H1 (cell line): ENCODE measurements at places on chromosomes 1 and 21. TPM values are rescaled to one million over a fixed set of nuclear protein-coding genes. Genes with fewer than 3 reads are reported as not detected.

Gene MYBPH
- total RNA-seq = not detected in 2 replicates

Gene AMY1C
- not detected in 2 replicates for total RNA-seq

Gene PAPPA2
- 0.19 and 0.88 TPM in 2 replicates for total RNA-seq

Gene NTNG1
- total RNA-seq = 3.4 and 4.1 TPM in 2 replicates

Gene ZMYND12
- total RNA-seq = not detected in 2 replicates

Gene LEMD1
- 9.7 and 10.5 TPM in 2 replicates for total RNA-seq

DNA sequence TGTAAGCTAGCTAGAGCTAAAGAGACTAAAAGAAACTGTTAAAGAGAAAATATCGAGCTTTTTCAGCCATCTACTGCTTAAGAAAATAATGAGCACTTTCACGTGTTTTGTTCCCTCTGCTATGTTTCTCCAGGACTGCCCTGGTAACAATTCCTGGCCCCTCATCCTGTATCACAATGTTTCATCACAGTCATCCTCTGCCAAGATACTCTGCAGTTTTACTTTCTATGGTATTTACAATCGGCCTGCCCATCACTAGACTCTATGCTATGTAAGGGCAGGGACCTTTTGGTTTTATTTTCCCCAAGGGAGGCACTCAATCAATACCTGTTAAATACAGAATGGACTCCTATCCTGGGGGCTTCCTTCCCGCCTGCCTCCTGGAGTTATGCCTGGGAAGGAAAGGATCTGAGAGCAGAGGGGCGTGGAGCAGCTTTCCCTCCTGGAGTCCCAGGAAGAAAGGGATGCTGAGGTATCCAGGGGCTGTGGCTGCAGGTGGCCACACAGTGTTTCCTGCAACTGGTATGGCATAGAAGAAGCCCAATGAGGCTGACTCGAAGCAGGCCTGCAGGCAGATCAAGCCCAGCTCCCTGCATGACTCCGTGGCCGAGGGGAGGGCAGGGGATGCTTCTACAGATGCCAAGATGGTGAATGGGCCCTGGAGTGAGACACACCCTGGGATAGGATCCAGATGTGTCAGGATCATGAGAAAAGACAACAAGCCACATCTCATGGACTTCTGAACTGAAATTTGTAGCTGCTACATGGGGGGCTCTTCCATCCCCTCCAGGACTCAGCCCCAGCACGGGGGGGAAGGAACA, 52.9 kb downstream of the MATN1 start:
- no peak for DNase-seq

DNA sequence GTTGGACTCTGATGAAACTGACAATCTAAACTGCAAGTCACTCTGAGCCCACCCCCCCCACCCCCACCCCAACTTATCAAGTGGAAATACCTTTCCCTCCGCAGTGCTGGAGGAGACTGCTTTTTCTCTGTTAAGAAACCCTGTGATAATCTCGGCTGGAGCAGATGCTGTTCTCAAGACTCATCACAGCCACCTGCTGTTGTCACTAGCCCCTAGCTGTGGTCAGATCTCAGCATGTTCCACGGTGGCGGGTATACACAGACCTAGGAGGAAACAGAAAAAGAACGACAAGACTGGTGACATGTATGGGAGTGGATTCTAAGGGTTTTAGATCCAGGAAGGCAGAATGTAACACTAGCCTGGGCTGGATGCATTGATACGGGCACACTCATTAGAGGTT, 2.3 kb downstream of the ACTL8 start:
- DNase-seq = no peak

- no peak for DNase-seq
These were observed 25.0 kb upstream of the EPHB2 start for GRCh38 chr1:22685591-22686059.

- DNase-seq = no peak
These were observed 73.8 kb upstream of the ATP1A1 start for GRCh38 chr1:116299248-116299647.

- DNase-seq = no peak
These were observed 251.5 kb downstream of the GRIK3 start for GRCh38 chr1:36782785-36783184.

DNA sequence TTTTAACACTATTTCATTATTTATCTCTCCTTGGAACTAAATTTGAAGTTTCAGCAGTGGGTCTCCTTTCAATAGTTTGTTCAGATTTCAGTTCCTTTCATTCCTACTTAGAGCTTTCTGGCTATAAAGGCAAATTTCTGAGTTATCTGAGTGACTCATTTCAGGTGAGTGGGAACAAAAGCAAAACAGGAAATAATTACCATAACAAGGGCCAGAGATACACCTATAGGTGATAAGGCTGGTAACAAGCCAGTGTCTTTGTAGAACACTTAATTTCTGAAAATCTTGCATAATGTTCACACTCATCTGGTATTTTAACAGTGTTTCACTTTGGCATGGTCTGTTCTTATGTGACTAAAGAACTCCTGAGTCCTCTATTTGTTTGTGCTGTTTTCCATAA, 64.5 kb upstream of the PRRC2C start:
- no peak for DNase-seq

GRCh38 chr1:200415789-200416593, 6.2 kb upstream of the ZNF281 start:
- no peak for DNase-seq

GRCh38 chr1:14539953-14540563, 58.4 kb upstream of the KAZN start:
- DNase-seq = no peak

GRCh38 chr1:176198413-176198812, 8.7 kb downstream of the COP1 start:
- no peak for DNase-seq

- DNase-seq = no peak
These were observed 4.2 kb downstream of the PLA2G2F start for GRCh38 chr1:20143318-20143717.

- no peak for DNase-seq
These were observed 511.9 kb upstream of the ZRANB2 start for GRCh38 chr1:71592646-71593274.

GRCh38 chr1:51623025-51623424, 6.1 kb downstream of the OSBPL9 start:
- no peak for DNase-seq

GRCh38 chr1:110916669-110917306, 43.8 kb downstream of the CD53 start:
- no peak for DNase-seq

DNA sequence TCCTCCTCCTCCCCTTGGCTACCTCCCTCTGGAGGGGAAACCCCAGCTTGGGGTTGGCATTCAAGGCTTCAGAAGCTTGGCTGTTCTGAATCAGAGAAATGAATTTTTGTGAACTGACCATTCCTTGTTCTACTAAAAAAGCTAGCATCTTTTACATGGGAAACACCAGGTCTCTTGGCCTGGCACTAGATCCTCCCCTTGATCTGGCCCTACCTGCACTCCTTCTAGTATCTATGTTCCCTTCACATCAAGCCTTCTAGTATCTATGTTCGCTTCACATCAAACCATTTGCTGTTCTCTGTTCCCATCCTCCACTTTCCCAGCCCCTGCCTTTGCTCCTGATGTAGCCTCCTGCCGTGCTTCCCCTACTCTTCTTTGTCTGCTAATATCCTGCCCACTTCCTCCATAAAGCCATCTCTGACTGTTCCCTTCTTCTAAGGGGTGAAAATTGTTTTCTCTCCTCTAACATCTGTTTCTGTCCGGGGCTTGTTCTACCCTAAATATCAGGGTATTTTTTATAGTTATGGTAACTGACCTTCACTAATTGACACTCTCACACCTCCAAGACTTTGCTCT, 25.8 kb downstream of the FAM151A start:
- DNase-seq = no peak

- DNase-seq = no peak
These were observed 131.2 kb upstream of the UBE2U start for GRCh38 chr1:64072089-64072793.

GRCh38 chr1:198161718-198162090, 4.9 kb downstream of the NEK7 start:
- DNase-seq = no peak

DNA sequence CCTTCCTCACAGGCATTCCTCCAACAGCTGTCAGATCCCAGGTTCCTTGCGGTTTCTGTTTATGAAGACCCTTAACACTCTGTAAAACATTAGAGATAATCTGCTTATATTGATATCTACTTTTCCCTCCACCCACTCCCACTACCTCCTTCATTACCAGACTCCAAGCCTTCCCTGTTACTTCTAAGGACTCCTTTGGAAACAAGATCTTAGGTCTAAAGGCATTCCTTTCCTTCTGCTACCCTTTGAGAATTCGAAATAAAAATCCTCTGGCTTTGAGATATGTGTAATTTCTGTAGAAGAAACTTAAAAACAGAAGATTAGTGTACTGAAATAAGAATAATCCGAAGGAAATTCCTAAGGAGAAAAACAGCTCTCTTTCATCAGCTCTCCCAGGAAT, 23.7 kb upstream of the LYPLAL1 start:
- no peak for DNase-seq

GRCh38 chr1:213507472-213508223, 456.6 kb downstream of the RPS6KC1 start:
- DNase-seq = no peak

DNA sequence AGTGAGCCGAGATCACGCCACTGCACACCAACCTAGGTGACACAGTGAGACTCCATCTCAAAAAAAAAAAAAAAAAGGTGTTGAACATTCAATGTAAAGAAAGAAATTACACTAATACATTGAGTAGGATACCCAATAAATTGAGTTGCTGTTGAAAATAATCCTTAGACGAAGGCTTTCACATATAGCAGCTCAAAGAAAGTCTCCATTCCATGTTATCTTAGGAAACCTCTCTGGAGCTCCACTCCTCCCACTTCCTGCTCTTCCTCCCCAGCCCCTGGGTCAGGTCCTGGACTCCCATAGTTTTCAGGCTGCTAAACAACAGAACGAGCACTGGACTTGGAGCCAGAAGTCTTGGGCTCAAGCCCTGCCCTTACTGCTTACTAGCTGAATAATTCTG, 15.6 kb upstream of the CNR2 start:
- DNase-seq = no peak

DNA sequence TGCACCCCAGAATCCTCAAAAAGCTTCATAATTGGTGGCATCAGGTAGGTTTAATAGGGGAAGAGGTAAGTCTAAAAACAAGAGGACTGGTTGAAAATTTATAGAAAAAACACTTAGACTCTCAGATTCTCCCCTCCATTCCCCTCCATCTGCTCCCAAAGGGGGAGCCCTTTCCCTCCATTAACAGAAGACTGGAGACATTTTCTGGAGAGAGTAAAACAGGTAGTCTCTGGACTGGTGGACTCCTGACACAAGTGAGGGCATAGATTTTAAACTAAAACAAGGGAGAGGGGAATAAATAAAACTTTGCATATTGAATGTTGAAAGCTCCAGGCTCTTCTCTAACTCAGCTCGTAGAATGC, 54.0 kb upstream of the IPO9 start:
- DNase-seq = no peak

GRCh38 chr1:110475362-110476027, 24.5 kb downstream of the PROK1 start:
- DNase-seq = no peak

GRCh38 chr1:217407534-217408001, 223.3 kb downstream of the GPATCH2 start:
- DNase-seq = no peak

- DNase-seq = no peak
These were observed 5.3 kb upstream of the ID3 start for GRCh38 chr1:23564529-23565122.

GRCh38 chr1:13514821-13515220, 1.0 kb upstream of the LRRC38 start:
- no peak for DNase-seq

DNA sequence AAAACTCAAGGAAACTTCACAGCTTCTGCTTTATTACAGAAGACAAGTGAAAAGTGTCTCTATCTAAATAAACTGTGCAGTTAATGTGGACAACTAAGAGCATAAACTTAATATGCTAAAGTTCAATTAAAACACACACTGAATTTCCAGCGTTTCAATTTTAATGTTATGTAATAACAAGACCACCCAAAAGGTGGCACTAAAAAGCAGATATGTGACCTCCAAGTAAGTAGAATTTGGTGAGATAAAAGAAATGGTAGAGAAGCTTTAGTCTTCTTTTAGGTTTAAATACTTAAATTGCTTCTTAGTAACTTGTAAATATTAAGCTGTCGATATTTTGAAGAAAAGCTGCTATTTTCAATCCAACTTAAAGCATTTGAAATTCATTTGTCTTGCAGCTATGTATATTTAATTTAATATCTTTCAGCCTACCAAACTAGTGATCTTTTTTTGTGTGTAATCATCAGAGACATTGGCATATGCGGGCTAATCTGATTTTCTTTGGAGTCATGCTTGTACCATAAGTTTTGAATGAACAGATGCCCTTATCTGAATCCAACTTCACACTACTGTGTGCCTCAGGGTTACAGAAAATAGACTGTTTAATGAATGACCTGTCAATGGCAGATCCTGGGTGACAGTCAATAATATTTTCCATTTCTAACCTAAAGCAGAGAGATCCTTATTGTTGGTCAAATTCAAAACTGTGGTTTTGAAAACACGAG, 36.5 kb upstream of the ADAMTS1 start:
- no peak for DNase-seq

DNA sequence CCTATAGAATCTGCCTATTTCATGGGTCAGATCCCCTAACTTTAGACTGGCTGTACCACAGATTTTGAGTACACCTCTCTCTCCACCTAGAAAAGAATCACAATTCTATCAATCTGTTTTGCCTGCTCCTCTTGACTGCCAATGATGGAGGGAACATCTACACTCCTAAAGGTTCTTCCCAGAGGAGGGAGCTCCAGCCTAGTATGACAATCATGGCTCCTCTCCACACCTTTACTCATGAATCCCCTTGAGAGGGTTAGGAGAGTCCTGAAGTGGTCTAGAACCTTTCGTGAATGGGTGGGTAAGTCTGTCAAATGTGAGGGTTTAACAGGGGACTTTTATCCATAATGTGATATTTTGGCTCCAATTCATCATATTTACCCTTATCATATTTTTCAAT, 48.0 kb downstream of the DNAI4 start:
- DNase-seq = no peak

DNA sequence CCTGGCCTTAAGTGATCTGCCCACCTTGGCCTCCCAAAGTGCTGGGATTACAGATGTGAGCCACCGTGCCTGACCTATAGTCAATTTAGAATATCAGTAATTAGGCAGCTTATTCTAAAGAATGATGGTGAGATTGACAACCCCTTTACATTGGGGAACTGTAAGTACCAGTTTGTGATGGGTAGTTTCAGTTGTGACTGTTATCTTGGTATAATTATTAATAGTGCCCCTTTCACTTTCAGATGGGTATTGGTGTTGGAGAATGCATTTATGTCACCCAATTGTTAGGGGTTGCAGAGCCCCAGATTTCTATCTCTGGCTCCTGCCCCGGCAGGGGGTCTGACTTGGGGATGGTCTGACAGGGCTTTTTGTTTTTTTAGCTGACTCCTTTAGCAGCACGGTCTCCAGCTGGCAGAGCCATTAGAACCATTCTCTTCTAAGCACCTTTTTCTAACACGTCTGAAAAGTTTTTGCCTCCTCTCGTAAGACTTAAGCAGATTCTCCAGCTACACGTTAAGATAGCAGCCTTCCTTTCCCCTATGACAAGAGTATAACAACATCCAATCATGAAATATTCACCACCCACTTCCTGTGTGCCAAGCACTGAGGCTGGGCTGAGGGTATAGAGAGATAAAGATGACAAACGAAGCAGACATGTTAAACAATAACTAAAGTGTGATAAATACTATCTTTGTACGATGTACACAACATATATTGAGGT, 157.8 kb downstream of the SDCCAG8 start:
- DNase-seq = peak; percentile 21

- no peak for DNase-seq
These were observed 54.3 kb upstream of the HSD17B7 start for GRCh38 chr1:162736184-162736583.

GRCh38 chr1:217193151-217193550, 437.7 kb downstream of the GPATCH2 start:
- DNase-seq = no peak
